BJ (cell line): ENCODE measurements at places on chromosomes 5 and 9.
A peak's percentile ranks its signal among the peaks of the same experiment; 100 is the strongest.

DNA sequence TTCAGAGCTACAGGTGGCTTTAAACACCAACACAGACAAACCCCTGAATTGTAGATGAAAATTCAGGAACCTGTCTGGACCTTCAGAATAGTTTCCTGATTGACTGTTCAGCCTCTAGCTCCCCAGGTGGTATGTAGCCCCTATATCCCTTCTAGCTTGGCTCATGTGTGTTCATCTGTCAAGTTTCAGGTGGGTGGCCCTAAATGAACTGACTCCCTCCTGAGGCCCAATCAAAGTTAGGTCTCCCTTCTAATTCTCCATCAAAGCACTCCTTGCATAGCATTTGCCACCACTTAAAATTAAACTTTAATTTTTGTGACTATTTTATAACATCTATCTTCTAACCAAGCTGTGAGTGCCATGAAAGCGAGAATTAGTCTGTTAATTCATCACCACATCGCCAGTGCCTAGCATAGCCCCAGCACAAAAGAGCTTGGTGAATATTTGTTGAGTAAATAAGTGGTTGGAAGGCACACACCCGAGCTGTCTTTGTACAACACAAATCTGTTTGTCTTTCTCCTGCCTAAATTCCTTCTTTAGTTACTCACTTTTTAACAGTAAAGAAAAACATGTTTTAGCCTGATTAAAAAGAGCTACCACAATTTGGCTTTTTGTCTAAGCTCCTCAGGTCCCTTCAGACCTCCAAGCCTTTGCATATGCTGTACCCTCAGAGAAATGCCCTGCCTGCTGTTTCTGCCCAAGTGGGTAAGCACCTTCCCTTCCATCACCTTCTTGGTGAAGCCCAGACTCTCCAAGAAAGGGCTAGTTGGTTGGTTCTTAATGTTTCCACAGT, 138.1 kb upstream of the HMHB1 start:
- DNase-seq: no peak

- DNase-seq: peak; percentile 92
These were observed 586.7 kb upstream of the TUSC1 start for GRCh38 chr9:26264709-26265601.

DNA sequence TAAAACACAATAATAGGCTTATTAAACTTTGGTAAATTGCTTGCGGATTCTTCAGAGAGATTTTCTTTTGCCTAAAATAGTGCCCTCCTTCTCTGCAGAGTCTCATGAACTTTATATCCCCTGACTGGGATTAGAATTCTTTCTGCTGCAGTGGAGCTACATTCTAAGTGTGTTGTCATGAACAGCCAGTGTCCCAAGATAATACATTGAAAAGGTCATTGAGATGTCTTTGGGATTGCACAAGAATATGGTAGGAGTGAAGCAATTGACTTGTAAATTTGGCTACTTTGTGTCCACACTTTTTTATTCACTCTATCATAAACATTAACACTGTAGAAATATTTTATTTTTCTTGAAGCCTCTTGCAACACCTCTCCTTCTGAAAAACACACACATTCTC, 604.5 kb downstream of the GABRG2 start:
- no peak for DNase-seq

DNA sequence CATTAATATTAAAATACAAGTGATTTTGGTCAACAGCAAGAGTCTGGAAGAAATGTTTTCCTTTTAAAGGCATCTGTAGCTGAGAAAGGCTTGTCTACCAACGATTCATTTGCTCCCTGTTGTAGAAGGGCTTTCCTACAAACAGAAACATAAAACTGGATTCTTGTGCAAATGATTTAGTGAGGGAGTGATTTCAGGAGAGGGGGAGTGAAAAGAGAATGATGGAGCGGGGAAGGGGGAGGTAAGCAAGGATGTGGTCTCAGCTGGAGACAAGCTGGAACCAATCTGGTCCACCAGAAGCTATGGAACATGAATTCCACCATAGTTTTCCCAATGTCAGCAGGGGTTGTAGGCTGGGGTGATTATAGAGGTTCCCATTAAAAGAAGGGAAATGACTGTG, 196.3 kb downstream of the FBXO4 start:
- DNase-seq: no peak

GRCh38 chr5:167814828-167815227, 476.6 kb upstream of the WWC1 start:
- DNase-seq: peak; percentile 79

DNA sequence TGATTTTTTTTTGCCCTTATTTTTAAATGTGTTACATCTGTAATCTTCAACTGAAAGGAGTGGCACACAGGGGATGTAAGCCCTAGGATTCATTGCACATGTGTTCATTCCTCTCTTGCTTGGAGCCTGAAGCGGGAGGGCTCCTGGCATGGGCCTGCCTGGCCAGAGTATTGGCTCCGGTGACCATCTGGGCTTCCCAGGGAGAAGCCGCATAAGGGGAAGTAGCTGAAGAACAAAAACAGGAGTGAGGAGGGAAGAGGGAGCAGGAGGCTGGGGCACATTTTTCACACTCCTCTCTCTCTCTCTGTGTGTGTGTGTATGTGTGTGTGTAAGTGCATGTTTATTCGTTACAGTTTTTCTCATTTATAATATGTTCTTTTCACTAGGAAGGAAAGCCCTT, 269.9 kb downstream of the PRR16 start:
- DNase-seq: no peak
